SK-N-SH (cell line): ENCODE measurements at places on chromosomes 12 and 14.

DNA sequence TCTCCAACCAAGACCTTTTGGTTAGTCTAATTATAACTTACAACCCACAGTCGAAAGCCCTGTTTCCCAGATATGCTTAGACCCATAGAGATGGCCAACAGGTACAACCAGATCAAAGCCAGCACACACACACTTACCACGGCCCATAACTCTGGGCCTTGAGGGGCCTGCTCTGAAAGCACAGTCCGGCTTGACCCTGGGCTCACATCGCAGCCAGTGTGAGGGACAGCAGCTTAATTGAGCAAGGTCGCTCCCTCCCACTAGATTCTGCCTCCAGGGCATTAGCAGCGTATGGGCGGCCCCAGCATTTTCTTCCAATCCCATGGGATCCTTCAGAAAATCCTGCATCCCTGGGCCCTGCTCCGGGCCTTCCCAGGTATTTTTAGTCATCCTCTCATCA is 157.4 kb upstream of the FKBP4 start:
- H3K4me1 ChIP-seq: peaks cover 12% of the 10 kb centered on the region
- H3K36me3 ChIP-seq: no peaks in the 10 kb centered on the region
- no peak for DNase-seq
- H3K4me3 ChIP-seq: no peak overlapping the region

DNA sequence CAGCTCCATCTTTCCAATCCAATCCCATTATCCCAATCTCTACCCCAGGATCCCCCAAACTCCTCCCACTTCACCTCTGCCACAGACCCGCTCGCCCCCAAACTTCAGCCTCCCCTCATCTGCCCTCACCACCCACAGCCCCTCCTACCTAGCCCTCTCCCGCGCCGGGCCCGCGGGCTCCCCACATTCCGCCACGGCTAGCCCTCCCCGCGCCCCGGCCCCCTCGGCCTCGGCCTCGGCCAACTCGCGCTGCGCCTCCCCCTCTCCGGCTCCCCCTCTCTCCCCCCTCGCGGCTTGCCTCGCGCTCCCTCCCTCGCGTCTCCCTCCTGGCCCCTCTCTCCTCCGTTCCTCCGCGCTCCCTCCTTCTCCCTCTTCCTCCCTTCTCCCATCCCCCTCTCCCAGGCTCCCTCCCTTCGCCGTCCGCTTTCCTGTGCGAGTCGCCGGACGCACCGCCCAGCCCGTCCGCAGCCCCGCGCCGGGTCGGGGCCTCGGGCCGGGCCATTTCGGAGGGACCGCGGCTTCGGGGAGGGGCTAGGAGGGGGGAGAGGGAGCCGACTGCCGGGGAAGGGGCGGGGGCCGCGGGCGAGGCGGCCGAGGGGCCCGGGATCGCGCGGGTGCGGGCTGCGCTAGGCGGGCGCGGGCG is at the start of gene ATN1:
TSS of gene ATN1 (plus strand) at position 581 of the 643 bp plus-strand sequence. CDS start 6,043 bp downstream, outside the sequence.
- H3K27me3 ChIP-seq: no peaks in the 10 kb centered on the region
- H3K4me1 ChIP-seq: peaks cover 38% of the 10 kb centered on the region
- DNase-seq: peak; percentile 91
- H3K4me3 ChIP-seq: peak within 1 kb of the TSS; percentile 82
- peak within 1 kb of the TSS; percentile 90 for H3K27ac ChIP-seq
- H3K36me3 ChIP-seq: peaks cover 5% of the 10 kb centered on the region; the same call in 1 of the 2 replicates

DNA sequence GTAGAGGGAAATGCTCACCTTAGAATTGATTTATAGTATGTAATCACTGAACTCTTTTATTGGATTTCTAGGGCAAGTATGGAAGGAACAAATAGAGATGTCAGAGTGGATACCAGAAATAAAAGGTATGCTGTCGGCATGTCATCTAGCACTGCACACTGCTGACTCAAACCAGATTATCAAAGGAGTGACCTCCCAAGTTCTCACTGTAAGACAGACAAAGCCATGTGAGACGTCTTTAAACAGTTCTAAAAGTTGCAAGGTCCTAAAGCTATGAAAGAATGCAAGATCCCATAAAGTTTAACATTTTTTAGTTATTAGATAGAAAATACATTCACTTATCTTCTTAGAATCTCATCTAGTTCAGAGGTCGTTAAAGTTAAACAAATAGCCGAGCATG is 70.0 kb upstream of the CPM start:
- no peaks in the 10 kb centered on the region for H3K36me3 ChIP-seq
- H3K27ac ChIP-seq: no peak overlapping the region
- no peak overlapping the region for H3K4me3 ChIP-seq
- H3K27me3 ChIP-seq: no peaks in the 10 kb centered on the region
- H3K4me1 ChIP-seq: peaks cover 12% of the 10 kb centered on the region; the same call in 1 of the 2 replicates

DNA sequence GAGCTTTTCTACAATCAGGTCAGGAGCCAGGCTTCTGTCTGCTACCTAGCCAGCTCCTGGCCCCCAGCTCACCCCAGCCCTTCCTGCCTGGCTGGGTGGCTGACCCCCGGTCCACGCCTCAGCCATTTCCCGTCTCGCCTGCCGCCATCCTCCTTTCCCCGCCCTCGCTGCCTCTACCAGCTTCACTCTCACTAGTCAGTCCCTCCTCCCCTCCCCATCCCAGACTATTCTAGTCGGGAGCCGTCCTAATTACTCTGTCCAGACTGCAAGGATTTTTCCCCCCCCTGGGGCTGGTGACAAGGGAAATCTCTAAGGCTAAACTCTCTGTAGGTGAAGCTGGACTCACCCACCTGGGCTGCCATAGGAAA is 825 bp downstream of the DHH start:
- H3K27me3 ChIP-seq: peaks cover 12% of the 10 kb centered on the region; the same call in 1 of the 2 replicates
- H3K27ac ChIP-seq: no peak overlapping the region
- peaks cover 8% of the 10 kb centered on the region for H3K36me3 ChIP-seq
- H3K4me1 ChIP-seq: peaks cover 28% of the 10 kb centered on the region; the same call in 1 of the 2 replicates
- peak; percentile 58 for DNase-seq

DNA sequence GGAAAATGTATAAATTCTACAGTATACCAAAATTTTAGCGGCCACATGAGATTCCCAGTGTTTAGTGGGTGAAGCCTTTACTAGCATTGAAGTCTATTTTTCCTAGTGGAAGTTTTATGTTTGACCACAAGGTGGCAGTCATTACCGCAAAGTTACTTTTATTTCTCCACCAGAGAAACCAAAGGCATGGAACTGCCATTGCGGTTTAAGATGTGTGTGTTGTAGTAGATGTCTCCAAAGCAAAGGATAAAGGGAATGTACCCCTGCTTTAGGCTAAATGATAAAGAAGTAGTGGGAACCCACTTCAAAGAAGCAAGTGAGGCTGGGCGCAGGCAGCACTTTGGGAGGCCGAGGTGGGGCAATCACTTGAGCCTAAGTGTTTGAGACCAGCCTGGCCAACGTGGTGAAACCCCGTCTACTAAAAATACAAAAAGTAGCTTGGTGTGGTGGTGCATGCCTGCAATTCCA is 140.5 kb downstream of the PRKCH start:
- peak; percentile 44 for DNase-seq
- H3K4me1 ChIP-seq: peaks cover 27% of the 10 kb centered on the region
- no peaks in the 10 kb centered on the region for H3K27me3 ChIP-seq

- H3K4me1 ChIP-seq: peaks cover 42% of the 10 kb centered on the region; the same call in 1 of the 2 replicates
- no peak overlapping the region for H3K4me3 ChIP-seq
- H3K36me3 ChIP-seq: no peaks in the 10 kb centered on the region
- no peak for DNase-seq
These were observed 6.2 kb downstream of the CMKLR1 start for GRCh38 chr12:108332791-108333382.

DNA sequence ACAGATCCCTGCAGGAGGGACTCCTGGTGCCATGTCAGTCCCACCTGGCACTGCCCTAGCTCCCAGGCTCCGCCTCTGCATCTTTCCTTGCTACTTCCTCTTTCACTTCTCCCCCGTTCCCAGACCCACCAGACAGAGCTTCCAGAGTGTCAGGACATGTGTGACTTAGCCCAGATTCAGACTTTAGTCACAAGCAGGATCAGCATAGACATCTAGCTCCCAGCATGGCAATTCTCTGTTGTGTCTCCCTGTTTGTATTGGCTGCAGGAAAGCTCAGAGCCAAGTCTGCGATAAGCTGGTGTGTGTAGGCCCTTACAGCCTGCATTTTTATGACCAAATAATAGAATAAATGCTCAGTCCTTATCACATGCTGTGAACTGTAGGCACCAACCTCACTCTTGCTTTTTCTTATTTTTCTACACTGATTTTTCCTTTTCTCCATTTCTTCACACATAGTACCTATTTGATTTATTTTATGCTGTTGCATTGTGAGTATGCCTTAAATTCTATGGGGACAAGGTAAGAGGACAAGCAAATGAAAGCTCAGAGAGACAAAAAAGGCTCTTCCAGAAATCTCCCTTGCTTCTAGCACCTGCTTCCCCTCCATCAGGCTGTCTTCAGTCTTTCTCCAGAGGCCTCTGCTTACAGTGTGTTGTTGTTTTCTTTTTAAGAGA is 5.9 kb downstream of the DHRS2 start:
- no peaks in the 10 kb centered on the region for H3K36me3 ChIP-seq
- H3K27ac ChIP-seq: no peak overlapping the region
- DNase-seq: no peak
- no peaks in the 10 kb centered on the region for H3K27me3 ChIP-seq
- no peak overlapping the region for H3K4me3 ChIP-seq

DNA sequence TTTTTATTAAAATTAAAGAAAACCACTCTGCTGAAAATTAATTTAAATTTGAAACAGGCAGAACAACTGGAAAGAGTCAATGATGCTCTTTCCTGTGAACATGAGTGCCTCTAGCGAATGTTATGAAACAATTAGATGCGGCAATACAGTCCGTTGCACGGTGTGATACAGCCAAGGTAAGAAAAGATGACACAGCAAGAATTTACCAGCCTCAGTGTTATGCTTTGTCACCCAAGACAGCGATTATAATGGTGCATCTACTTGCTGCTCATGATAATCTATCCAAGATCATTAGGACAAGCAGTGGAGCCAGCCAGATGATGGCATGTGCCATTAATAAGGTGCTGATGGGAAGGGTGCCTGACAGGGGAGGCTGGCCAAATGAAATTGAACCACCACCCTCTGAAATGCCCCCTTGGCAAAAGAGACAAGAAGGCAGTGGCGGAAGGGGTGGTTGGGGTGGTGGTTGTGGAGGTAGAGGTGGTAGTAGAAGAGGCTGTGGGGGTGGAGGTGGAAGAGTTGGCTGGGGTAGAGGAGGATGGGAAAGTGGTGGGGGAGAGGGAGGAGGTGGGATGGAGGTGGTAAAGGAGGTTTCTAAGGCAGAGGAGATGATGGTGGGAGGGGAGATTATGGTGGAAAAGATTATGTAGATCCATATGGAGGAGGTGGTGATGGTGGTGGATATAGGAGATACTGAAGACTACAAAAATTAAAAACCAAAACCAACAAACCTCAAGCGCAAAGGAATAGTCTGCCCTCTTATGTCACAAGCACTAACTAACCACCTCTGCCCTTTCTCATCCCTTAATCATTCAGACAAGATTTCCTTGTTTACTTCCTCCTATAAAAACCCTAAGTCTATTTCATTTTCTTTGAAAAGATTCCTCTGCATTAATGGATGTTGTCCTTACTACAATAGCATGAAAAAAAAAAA is 4.0 kb upstream of the RESF1 start:
- H3K27ac ChIP-seq: no peak overlapping the region
- no peaks in the 10 kb centered on the region for H3K27me3 ChIP-seq
- no peaks in the 10 kb centered on the region for H3K36me3 ChIP-seq

DNA sequence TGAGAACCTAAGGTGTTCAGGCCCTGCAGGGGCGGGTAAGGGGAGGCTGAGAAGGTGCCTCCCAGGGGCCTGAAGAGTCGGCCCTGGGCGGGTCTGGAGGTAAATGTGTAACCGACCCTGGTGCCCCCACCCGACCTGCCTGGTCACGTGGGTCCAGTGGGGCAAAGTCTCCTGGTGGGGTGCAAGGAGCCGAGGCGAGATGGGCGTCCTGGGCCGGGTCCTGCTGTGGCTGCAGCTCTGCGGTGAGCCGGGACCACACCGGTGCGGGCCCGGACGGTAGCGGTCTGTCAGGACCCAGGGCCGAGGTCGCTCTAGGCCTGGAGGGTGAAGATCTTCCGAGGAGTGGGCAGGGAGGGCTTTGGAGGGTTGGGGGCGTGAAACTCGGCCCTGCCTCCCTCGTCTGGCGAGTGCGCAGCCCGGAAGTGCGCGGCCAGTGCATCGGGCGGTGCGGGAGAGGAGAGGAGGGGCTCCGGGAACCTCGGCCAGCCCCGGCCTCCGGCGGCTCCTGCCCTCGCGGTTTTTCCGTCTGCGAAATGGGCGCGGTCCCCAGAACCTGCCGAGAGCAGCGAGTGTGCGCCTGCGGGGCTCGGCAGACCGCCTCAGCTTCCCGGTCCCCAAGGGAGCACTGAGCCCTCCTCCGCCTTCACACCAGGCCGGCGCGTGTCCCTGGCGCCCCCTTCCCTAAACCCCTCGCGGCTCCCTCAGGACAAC is at the start of gene AMN:
TSS of gene AMN (plus strand) at position 174 of the 711 bp plus-strand sequence. CDS start at position 200, 26 bp downstream.
- DNase-seq: peak; percentile 73
- no peak within 1 kb of the TSS for H3K27ac ChIP-seq
- H3K4me3 ChIP-seq: peak within 1 kb of the TSS; percentile 23
- no peaks in the 10 kb centered on the region; the same call in 1 of the 2 replicates for H3K27me3 ChIP-seq
- H3K36me3 ChIP-seq: no peaks in the 10 kb centered on the region

DNA sequence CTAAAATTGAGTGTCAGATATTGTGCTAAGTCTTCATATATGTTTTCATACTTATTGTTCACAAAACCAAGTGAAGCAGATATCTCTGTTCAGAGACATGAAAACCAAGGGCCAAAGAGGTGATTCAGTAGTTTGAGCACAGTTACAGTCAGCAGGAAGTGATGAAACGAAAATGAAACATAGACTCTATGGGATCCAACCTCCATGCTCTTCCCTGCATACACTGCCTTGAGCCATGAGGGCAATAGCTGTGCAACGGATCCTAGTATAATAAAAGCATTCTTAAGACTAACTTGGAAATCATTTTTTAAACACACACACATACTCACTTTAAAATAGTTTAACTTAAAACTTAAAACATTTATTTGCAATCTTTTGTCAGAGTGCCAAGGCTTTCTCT is 27.9 kb downstream of the ESR2 start:
- H3K27ac ChIP-seq: no peak overlapping the region
- no peaks in the 10 kb centered on the region for H3K4me1 ChIP-seq
- H3K36me3 ChIP-seq: no peaks in the 10 kb centered on the region
- H3K27me3 ChIP-seq: no peaks in the 10 kb centered on the region
- no peak for DNase-seq

- H3K27ac ChIP-seq: no peak overlapping the region
- H3K4me1 ChIP-seq: no peaks in the 10 kb centered on the region
- no peaks in the 10 kb centered on the region for H3K27me3 ChIP-seq
- no peak for DNase-seq
- no peaks in the 10 kb centered on the region for H3K36me3 ChIP-seq
- H3K4me3 ChIP-seq: no peak overlapping the region
These were observed 1022.0 kb upstream of the TMEM132C start for GRCh38 chr12:127245009-127245408.

GRCh38 chr12:79553863-79554574 is 136.7 kb downstream of the PAWR start:
- no peaks in the 10 kb centered on the region for H3K36me3 ChIP-seq
- no peak overlapping the region for H3K27ac ChIP-seq
- H3K4me1 ChIP-seq: no peaks in the 10 kb centered on the region; the same call in none of the 2 replicates

GRCh38 chr14:96905825-96906224 is 108.6 kb downstream of the VRK1 start:
- no peak overlapping the region for H3K27ac ChIP-seq
- H3K36me3 ChIP-seq: no peaks in the 10 kb centered on the region
- no peak overlapping the region for H3K4me3 ChIP-seq
